ENCODE measurements at places on chromosomes 5 and 9.
A peak's percentile ranks its signal among the peaks of the same experiment; 100 is the strongest.

DNA sequence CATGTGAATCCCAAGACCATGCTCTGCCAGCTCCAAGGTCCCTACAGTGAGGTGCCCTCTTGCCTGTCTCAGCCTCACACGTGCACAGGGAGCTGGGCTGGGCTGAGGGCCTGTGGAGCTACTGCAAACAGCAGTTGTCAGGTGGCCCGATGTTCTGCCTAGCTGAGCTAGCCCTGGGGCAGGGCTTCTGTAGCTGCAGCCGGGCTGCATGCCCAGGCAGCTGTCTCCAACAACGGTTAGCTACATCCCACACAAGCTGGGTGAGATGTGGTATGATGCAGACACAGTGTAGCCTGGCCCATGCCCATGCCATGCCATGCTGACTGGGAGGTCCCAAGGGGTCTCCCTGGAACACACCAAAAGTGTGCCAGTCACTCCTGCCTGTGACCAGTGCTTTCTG is 62.0 kb downstream of the MACROH2A1 start:
- DNase-seq, result no peak

- DNase-seq, result no peak
Measured at GRCh38 chr5:157063776-157064430, 5.0 kb upstream of the HAVCR1 start.

- DNase-seq, result no peak
Measured at GRCh38 chr9:126316085-126316655, 10.5 kb upstream of the MVB12B start.

- DNase-seq, result peak; percentile 86
Measured at GRCh38 chr9:129962889-129963703, 79.9 kb downstream of the FNBP1 start.

DNA sequence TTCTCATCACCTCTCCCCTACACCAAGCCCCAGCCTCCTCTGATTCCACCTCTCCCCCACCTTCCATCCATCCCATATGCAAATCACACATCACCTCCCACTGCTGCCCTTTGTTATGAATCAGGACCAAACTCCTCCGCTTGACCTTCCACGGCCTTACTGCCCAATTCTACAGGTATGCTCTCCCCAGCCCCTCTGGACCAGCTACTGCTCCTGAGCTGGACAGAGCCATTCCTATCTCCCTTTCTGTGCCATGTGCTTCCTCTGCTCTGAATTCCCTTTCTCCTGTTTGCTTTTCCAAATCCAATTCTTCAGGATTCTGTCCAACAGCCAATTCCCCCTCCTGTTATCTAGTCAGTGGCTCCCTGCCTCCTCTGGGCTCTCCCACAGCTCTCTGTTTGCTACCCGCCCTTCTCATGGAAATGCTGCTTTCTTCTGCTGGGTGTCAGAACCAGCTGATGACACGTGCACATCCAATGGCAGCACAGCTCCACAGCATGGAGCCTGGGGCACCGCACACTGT is 8.3 kb downstream of the FABP6 start:
- no peak for DNase-seq

DNA sequence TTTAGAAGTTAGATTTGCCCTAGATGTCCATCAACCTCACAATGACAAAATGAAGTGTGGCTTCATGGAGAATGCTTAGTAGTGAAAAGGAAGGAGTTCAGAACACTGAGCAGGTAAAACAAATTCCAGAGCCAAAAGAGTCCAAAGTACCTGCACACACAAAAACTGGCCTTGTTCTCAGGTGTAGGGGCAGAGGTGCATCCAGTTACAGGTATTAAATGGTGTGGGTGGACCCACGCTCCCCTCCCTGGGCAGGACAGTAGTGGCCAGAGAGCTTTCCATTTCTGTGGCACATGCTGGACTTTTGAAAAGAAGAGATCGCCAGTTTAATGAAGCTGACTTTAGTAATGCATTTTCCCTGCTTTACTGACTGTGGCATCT is 47.2 kb downstream of the SECISBP2 start:
- no peak for DNase-seq

GRCh38 chr9:16370647-16371046 is 499.8 kb downstream of the BNC2 start:
- DNase-seq, result no peak
